ENCODE measurements at places on chromosomes 7 and 10.

DNA sequence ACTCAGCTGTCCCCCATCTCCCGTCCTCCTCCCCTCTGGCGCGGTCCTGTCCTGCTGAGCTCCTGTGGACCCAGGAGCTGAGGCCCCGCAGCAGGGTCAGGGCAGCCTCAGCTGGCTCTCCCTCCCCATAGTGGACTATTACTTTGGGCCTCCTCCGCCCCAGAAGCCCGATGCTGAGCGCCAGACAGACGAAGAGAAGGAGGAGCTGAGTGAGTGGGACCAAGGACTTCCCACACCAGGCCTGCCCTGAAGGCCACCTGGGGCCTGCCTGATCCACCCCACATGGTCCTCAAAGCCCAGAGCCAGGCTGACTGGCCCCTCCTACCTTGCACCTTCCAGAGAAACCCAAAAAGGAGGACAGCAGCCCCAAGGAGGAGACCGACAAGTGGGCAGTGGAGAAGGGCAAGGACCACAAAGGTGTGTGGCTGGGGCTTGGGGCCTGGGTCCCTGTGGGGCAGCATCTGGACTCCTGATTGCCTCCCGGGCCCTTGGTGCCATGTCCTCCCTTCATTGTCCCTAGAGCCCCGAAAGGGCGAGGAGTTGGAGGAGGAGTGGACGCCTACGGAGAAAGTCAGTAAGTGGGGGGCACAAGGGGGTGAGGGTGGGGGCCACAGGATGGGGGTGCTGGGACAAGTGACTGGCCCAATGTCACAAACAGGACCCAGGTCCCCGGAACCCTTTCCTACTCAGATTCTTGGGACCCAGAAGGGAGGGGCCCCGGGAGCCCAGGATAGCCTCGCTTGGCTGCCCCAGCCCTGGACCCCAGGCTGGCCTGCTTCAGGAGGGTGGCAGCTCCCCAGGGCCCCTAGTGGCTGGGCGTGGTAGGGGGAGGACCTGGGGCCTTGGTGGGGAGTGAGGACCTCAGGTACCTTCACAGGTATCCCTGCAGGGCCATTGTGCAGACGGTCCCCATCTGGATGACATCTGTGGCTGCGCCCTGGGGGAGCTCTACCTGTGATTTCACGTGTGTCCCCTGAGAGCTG is 4.9 kb downstream of the AEBP1 start:
- DNase-seq, result no peak

DNA sequence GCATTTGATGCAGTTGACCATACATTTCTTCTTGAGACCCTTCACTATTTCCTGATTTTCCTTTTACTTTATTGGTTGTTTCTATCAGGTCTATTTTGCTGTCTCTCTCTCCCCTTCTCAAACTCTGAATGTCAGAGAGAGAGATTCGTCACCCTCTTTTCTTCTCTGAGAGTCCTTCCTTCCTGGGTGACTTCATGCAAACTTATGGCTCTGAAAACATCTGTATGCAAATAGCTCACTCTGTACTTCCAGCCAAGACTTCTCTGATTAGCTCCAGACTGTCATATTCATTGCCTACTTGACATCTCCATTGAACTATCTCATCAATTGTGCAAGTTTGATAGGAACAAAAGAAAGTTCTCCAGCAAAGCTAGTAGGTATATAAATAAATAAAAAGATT is 191.7 kb upstream of the KLF6 start:
- no peak for DNase-seq

- DNase-seq, result no peak
These were observed 82.3 kb downstream of the WDR37 start for GRCh38 chr10:1138529-1138928.

DNA sequence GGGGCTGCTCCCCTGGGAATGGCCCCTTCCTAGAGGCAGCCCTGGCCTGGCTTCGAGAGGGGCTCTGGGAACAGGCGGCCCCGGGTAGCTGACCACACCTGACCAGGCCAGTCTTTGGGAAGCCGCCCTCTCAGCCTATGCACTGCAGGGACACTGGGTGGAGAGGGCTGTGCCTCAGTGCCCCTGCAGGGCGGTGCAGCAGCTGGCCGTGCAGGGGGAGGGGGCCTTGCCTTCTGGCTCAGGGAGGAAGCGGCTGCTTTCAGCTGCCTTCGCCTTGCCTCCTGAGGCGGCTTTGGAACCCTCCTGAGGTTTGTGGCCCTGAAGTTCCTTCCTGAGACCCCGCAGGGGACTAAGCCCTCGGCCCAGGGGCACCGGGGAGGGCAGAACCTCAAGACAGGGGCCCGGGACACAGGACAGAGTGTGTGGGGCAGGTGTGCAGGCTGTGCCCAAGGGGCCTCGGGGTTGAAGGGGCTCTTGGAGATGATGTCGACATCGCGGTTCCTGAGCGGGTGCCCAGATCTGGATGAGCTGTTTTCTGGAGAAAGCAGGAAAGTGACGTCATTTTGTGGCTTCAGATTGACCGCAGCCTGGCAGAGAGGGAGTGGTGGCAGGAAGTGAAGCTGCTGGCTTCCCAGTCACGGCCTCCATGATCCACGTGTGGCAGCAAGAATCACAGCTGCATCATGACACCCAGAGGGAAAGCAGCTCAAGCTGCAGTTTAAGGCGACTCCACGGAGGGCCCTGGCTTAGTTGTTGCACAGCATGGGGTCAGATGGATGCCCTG is 17.7 kb downstream of the ADAM8 start:
- DNase-seq, result peak; percentile 99

- peak; percentile 18 for DNase-seq
These were observed 1.3 kb downstream of the PTN start for GRCh38 chr7:137342265-137342664.

DNA sequence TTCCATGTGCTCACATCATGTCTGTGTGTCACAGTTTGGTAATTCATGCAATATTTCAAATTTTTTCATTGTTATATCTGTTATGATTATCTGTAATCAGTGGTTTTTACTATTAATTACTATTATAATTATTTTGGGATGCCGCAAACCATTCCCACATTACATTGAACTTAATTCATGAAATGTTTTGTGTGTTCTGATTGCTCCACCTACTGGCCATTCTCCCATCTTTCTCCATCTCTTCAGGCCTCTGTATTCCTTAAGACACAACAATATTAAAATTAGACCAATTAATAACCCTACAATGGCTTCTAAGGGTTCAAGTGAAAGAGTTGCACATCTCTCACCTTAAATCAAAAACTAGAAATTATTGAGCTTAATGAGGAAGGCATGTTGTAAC is 398.5 kb downstream of the PCDH15 start:
- peak; percentile 9 for DNase-seq

- no peak for DNase-seq
These were observed 16.3 kb upstream of the HNRNPH3 start for GRCh38 chr10:68315582-68315981.

GRCh38 chr7:3370068-3370830 is 69.2 kb downstream of the SDK1 start:
- DNase-seq, result no peak

- DNase-seq, result no peak
These were observed 1.6 kb downstream of the PRR15 start for GRCh38 chr7:29565224-29565630.

DNA sequence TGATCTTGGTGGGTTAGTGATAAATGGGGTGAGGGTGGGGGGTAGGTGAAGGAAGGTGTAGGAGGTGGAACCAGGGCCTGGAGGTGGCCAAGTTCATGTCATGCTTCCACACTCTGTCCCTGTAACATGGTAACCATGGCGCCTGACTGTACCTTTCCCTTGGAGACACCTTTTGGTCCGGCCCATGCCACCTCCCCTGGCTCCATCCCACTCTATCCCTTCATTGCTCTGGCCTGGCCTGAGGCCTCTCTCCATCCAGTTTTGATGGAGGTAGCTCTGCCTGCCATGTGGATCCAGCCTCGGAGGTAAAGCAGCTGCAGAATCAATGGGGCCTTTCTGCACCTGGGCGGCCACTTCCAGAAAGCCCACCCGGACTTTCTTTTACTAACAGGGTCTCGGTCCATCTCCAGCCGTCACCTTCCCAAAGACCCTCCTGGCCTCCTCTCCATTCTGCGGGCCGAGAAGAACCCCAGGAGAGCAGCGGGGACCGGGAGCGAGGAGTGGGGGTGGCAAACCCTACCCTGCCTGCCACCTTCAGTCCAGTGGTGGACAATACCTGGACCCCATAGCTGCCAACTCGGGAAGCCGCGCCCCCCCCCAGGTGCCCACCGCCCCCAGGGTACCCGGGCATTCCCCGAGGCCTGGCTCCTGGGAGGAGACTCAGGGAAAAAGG is 504 bp upstream of the TRRAP start:
- DNase-seq, result no peak
